ENCODE measurements at places on chromosomes 2 and 18.

DNA sequence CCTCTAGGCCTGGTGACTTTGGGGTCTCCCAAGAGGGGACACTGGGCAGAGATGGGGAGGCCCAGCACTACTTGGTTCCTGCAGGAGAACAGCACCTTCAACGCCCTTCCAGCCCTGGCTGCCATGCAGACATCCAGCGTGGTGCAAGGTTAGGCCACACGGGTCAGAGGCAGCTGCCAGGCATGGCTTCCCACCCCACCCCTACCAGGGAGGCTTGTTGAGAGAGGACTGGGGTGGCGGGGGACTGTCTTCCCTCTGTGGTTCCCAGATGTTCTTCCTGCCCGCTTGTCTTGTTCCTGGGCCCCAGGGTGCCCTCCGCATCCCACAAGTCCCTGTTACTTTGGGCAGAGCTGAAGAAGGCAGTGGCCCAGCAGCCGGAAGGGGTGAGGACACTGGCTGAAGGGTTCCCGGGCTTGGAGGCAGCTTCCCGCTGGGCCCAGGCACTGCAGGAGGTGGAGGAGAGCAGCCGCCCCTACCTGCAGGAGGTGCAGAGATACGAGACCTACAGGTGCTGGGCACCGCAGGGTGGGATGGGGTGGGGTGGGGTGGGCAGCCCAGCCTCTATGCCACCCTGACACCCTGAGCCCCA lies 4.5 kb downstream of the PROM2 start:
- no peak for DNase-seq
- no peak overlapping the region for H3K4me3 ChIP-seq
- H3K27me3 ChIP-seq, result no peaks in the 10 kb centered on the region
- H3K36me3 ChIP-seq, result no peaks in the 10 kb centered on the region

GRCh38 chr2:11669454-11670291 lies at the start of gene NTSR2:
NTSR2 (minus strand) TSS chr2:11670195; CDS start chr2:11670129, 66 bp downstream.
- DNase-seq, result peak; percentile 73
- peaks cover 2% of the 10 kb centered on the region for H3K4me1 ChIP-seq
- no peak within 1 kb of the TSS for H3K27ac ChIP-seq
- no peaks in the 10 kb centered on the region for H3K36me3 ChIP-seq

GRCh38 chr2:239736358-239737143 lies 288.6 kb downstream of the NDUFA10 start:
- no peak overlapping the region for H3K4me3 ChIP-seq
- no peaks in the 10 kb centered on the region for H3K36me3 ChIP-seq
- H3K27me3 ChIP-seq, result no peaks in the 10 kb centered on the region
- H3K4me1 ChIP-seq, result no peaks in the 10 kb centered on the region

- H3K36me3 ChIP-seq, result peaks cover 61% of the 10 kb centered on the region
- H3K4me1 ChIP-seq, result peaks cover 53% of the 10 kb centered on the region
- H3K4me3 ChIP-seq, result peak overlapping the region; percentile 78
- H3K27me3 ChIP-seq, result no peaks in the 10 kb centered on the region
Observed at GRCh38 chr18:63137999-63138435, 181.6 kb downstream of the BCL2 start.

DNA sequence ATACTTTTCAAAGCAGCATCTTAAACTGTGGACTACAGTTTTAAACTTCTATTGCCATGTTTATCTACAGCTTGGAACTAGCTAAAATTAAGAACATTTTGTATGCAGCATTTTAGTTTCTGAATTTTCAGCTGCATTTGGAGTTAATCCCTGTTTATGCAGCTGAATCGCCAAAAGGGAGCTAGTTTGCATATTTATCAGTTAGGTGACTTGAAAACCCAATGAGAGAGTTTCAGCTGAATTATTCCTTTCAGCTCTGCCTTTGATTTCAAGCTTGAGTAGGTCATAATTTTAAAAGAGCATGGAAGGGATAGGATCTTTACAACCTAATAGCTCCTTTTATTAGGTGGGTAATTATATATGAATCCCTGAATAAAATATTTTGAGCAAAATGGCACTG lies 692.6 kb downstream of the MBD2 start:
- no peaks in the 10 kb centered on the region for H3K27me3 ChIP-seq
- H3K4me3 ChIP-seq, result no peak overlapping the region
- no peaks in the 10 kb centered on the region for H3K36me3 ChIP-seq

Measured in activated naive CD8-positive, alpha-beta T cell treated with anti-CD3 and anti-CD28 coated beads, Interleukin-2, amount 10 ng/mL, durations not matched to agents 7 days and 5 days (primary cell).